ENCODE measurements at places on chromosomes 16 and 17.

DNA sequence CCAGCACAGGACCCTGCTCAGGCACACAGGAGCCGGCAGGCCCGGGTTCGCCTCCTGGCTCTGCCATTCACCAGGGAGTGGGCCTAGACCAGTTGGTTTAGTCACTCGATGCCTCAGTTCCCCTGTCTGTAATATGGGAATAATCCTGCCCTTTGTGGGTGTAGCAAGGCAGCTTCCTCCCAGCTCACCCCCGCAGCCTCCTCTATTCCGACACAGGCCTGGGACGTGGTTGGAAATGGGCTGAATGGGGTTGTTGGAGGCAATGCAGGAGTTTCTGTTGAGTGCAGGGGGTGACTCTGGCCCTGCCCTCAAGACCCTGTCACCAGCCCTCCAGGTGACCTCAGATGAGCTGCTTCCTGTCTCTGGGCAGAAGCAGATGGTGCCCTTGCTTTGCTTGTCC lies 19.8 kb downstream of the SLC5A10 start:
- DNase-seq: no peak

- DNase-seq: no peak
Observed at GRCh38 chr17:20979792-20980083, 63.1 kb downstream of the USP22 start.

GRCh38 chr17:21475571-21475970 lies 99.4 kb downstream of the KCNJ12 start:
- no peak for DNase-seq

DNA sequence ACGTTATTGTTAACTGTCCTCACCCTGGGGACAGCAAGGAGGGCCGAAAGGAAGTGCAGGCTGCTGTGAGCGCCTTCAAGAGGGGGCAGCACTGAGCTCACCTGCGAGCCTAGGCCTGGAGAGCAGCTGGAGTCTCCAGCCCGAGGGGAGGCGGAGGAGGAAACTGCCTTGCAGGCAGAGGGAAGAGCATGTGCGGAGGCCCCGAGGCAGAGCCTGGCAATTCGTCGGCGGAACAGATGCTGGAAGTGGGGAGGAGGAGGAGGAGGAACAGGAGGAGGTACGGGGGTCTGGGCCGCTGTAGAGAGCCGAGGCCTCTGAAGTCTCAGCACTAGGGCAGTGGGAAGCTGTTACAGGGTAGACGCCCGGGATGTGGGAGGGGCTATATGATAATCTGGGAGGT lies 49.6 kb upstream of the PLCG2 start:
- no peak for DNase-seq

DNA sequence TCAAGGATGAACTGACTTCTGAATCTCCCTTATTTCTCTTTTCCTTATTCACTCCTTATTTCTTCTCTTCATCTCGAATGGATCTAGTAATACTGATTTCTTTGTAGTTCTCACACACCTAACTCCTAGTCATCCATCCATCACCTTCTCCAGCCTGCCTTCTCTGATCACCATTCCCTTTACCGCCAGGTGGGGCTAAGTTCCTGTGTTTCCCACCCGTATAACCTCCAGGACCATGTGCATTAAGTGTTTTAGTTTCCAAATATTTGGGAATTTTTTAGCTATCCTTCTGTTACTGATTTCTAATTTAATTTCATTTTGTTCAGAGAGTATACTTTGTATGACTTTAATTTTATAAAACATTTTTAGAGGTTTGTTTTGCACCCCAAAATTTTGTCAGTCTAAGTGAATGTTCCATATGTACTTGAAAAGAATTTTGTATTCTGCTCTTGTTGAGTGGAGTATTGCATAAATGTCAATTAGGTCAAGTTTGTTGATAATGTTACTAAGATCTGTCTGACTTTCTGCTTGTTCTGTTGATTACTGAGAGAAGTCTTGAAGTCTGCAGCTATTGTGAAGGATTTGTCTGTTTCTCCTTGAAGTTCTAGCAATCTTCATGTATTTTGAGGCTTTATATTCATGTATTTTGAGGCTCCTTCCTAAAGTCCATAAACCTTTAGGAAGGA lies 8.8 kb downstream of the BPTF start:
- no peak for DNase-seq

DNA sequence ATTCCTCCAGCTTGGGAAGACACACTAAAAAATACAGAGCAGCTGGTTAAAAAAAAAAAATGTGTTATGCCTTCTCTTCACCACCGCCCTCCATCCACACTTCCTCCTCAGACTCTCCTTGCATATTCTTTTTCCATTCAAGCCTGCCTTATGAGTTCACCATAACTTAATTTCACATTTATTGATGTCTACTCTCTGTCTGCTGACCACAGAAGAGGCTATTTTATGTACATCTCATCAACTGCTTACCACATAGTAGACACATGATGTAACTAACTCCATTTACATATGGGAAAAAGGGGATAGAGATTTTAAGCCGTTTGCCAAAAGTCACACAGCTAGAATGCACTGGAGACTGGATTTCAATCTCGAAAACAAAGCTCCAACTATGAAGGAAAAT lies 409.8 kb downstream of the CDH11 start:
- no peak for DNase-seq

DNA sequence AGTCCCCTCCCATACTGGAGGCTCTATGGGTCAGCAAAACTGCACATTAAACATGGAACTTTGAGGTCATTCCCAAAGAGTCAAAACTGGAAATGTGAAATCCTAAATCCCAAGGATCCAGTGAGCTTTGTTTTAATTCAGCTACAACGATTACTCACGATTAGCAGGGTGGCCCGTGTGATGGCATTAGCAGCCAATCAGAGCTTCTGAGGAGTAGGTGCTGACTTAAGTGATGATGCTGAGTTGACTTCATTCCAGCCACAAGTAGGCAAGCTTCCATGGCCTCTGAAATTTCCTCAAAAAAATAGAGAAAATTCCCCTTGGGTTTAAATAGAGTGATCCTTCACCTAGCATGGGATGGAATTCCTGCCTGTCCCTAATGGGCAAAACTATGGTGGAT lies 28.1 kb upstream of the BEAN1 start:
- DNase-seq: no peak

DNA sequence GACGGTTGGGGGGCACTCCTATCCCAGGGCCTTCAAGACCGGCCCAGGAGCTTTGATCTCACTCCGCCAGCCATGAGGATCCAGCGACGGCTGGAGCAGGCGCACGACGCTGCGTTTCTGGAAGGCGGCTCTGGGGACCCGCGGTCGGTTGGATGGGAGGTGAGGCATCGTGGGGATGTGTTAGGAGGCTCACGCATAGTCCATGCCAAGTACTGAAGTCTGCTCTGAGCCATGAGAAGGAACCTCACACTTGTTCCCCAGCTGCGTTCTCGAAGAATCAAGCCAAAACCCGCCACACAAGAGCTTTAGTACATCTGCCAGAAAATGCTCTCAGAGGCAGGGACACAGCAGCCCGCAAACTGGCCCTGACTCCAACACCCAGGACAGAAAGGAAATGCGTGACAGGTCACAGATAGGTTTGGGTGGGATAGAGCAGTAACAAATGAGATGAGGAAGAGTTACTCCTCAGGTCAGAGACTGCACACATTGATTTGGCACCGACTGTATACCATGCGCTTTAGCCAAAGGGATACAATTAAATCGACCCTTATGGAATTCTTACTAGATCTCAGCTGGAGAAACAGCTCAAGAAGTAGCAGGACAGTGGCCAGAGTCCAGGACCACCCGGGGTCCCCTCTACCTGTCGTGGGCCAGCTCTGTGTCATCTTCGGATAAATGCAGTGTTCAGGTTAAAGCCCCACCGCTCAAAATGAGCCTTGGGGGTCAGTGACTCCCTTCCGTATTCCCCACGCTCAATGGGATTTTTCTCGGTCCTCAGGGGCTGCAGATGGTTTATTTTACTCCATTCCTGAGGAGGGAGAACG lies 6.7 kb upstream of the GSG1L start:
- no peak for DNase-seq

Measured in NCI-H226 (cell line).